ENCODE measurements at places on chromosomes 16 and 17. TPM values are rescaled to one million over a fixed set of nuclear protein-coding genes. Genes with fewer than 3 reads are reported as not detected.

PSMD7 gene
- 91.6 TPM for total RNA-seq

GRCh38 chr16:30728899-30729672 is 19.1 kb upstream of the PHKG2 start:
- DNase-seq: no peak

HEATR9 gene
- 6.4 TPM for total RNA-seq

- DNase-seq: no peak
Observed at GRCh38 chr16:54366943-54367342, 80.4 kb upstream of the IRX3 start.

HOXB7 gene
- 1.7 TPM for total RNA-seq

DNA sequence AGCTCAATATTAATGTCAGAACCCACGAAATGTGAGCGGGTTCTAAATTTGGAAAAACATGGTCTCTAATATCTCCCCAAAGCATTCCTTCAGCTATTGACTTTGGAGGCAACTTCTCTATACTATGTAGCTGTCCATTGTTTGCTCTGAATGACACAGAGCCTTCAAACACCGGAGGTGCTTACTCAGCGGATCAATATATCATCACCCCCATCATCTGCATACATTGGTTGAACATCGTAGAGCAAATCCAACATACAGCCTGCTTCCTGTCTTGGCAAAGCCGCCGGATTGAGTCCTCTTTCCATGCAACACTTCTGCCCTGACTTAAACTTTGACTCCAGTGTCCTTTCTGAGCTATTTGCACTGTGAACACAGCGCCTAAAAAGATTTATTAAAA is 61.3 kb downstream of the C17orf67 start:
- DNase-seq: no peak

GRCh38 chr17:4412933-4413831 is 20.6 kb upstream of the SPNS3 start:
- DNase-seq: peak; percentile 94

DNA sequence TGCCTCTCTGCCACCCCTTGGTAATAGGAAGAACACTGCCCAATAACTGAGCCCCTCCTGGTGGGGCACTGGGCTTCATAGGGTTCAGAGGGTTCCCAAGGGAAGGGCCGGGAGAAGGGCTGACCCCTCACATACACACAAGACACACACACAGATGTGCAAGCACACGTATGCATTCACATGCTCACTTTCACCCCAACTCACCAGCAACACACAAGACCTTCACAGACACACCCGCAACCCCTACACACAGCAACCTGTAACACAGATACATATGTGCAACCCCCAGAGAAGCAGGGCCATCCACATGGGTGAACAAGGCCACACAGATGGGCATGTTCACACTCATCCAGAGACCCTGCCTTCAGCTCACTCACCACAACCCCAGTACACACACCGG is 225.1 kb downstream of the ZNF423 start:
- peak; percentile 11 for DNase-seq

DNA sequence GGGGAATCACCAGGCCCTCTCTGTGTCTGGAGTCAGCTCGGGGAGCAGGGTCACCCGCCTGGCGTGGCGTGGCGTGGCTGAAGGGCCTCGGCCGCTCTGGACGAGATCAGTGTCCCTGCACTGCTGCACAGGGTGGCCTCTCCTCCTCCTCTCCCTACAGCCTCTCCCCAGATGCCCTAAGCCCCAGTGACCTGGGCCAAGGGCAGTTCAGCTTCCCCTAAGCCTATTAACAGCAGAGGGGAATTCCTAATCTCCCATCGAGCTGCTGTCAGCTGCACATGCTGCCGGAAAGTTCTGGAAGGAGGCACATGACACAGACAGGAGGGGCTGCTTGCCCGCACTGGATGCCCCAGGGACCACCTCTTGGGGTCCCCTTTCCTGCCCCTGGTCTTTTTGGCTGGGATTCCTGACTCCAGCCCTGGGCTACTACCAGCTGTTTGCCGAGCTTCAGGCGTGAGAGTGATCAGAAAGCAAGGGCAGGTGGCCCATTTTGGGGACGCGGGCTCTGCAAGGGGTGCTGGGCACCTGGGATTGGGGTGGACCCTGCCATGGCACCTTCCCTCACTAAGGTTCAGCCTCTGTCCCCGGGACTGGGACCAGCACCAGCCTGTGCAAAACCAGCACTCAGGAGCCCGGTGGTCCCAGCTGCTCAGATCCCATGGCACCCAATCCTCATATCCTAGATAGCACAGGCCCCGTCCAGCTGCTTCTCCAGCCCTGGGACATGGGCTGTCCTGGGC is 794 bp downstream of the PDE6G start:
- no peak for DNase-seq

DNA sequence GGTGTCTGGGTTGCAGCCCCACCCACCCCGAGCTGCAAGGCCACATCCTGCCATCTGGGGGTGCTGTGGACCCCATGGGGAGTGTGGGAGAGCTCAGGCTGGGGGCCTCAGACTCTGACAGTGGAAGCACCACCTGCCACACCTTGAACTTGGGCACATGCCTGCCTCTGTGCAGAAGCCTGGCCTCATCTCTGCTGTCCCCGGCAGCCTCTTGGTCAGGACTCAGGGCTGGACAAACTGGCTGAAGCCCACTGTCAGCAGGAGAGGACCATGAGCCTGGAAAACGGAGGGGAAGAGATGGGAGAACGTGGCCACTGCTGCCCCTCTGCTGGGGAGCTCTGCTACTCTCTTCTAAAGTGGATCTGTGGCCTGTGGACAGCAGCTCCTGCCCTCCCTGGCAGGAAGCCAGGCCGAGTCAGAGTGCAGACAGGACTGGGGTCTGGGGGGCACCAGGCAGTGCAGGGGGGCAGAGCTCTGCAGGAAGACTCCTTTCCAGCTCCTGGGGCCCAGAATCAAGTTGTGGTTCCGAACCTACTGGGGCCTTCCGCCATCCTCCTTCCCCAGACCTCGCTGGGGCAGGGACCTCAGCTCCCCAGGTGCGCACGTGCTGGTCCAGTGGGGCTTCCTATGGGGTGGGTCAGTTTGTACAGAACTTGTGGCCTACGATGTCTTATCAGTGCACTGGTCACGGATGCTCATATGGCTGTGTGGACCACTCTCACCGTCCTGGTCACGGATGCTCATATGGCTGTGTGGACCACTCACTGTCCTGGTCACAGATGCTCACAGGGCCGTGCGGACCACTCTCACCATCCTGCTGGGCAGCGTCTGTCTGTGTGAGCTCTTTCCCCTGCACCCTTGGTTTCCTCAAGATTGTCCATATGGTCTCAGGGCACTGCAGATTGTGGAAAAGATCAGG is 207.7 kb downstream of the LAT start:
- no peak for DNase-seq

- no peak for DNase-seq
Observed at GRCh38 chr17:64103391-64104364, 26.3 kb downstream of the ERN1 start.

PYDC1 gene
- not detected for total RNA-seq

GRCh38 chr16:75590920-75591843 is 25.0 kb downstream of the GABARAPL2 start:
- no peak for DNase-seq

FOXN1 gene
- not detected for total RNA-seq

DNA sequence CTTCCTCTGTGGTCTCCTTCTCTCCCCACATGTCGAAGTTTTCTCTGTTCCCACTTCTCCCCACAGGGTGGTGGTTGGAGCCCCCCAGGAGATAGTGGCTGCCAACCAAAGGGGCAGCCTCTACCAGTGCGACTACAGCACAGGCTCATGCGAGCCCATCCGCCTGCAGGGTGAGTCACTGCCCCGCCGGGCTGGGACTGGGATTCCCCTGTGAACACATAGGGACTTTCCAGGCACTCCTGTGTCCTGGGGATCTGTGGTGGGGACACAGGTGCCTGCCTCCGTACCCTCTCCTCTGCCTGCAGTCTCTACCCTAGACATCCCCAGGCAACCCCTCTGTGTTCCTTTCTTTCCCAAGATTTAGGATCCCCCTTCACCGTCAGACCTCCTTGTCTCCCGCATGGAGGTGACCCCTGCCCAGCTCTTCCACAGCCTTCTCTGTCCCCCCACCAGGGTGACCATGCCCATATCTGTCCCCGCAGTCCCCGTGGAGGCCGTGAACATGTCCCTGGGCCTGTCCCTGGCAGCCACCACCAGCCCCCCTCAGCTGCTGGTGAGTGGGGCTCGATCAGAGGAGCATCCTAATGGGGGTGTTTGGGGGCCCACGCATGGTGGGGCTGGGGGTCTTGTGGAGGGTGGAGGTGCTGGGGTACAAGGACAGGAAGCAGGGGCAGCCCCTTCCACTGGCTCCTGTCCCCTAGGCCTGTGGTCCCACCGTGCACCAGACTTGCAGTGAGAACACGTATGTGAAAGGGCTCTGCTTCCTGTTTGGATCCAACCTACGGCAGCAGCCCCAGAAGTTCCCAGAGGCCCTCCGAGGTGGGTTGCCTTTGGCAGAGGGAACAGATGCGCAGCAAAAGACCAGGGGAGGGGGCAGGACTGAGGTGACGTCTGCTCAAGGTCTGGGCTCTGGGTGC is 5.8 kb downstream of the ITGAM start:
- peak; percentile 74 for DNase-seq

DNA sequence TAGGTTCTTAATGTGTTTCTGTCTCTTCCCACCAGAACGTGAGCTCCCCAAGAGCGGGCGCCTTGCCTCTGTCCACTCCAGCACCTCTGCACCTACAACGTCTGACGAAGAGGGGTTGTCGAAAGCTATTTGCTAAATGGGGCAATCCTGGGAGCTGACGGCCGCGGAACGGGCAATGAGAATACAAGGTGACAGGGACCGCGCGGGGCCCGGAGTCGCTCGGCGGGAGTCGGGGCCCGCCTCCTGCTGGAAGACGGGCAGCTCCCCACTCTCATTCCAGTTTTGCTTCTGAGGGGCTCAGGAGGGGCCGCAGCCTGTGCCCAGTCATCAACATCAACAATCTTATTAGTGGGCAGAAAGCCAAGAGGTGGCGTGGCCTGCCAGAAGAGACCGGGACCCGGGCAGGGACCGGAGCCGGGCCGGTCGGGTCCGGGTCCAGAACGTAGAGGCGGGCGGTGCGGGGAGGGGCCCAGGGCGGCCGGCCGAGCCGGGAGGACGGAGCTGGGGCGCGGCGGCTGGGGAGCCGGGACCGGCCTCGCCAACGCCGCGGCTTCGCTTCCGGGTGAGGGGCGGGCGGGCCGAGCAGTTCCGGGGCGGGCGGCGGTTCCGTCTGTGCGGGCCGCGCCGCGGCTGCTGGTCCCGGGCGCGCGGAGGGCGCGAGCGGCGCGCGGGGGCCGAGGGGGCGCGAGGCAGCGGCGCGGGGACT is at the start of gene MOSMO:
Gene MOSMO, plus strand, starts transcription at position 603 of the 706 bp plus-strand sequence. CDS start 191 bp downstream, outside the sequence.
- DNase-seq: peak; percentile 73

DNA sequence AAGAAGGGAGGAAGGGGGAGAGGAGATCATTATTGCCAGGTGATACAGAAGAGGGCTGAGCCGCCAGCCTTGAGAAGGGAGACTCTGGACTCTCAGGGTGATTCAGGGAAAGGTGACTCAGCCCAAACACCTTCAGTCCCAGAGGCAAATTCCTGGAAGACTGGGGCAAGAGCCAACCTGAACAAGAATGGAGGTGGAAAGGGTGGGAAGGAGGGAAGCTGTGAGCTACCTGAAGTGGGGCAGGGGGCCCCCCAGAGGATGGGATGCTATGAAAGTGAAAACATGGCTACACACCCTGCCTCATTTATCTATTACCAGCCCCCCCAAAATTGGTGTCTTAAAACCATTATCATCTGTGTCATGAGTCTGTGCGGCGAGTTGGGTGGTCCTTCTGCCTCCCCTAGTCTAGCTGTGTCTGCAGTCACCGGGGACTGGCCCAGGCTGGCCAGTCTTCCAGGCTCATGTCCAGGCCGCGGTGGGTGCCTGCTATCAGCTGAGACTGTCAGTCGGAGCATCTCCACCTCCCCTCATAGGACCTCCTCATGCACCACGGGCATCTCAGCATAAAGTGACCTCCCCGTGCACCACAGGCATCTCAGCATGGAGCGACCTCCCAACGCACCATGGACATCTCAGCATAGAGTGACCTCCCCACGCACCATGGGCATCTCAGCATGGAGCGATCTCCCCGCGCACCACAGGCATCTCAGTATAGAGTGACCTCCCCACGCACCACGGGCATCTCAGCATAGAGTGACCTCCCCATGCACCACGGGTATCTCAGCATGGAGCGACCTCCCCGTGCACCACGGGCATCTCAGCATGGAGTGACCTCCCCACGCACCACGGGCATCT is 3.2 kb upstream of the SLC47A2 start:
- no peak for DNase-seq

DNA sequence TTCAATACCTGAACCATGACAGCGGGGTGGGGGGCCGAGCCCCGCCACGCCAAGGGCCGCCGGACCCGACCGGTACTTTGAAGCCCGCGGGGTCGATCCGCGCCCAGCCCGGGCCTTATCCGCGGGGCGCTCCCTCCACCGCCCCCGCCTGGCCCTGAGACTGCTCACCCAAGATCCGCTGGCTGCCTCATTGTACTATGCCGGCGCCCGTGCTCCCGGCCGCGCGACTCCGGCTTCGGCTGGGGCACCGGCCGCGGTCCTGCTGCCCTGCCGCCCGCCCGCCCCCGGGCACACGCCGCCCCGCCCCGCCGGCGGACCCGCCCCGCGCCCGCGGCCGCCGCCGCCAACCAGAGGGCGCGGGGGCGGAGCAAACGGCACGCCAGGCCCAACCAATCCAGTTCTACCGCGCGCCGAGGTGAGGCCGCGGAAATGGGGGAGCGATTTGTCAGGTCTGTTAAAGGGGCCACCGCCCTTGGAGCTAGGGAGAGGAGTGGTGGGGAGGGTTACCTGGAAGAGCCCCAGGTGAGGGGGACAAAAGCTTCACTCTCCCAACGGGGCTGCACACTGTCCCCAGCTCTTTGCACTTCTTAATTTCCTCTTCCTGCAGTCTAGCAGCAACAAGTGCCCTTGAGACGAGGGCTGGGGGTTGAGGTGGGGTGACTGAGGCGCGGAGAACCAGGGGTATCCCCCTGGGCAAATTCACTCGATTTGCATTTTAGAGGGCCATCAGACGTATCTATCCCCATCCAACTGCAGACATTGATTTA is at the start of gene TEX2:
Gene TEX2, minus strand, starts transcription at position 261 of the 767 bp plus-strand sequence. CDS start 49,043 bp downstream, outside the sequence.
- DNase-seq: peak; percentile 92

DNA sequence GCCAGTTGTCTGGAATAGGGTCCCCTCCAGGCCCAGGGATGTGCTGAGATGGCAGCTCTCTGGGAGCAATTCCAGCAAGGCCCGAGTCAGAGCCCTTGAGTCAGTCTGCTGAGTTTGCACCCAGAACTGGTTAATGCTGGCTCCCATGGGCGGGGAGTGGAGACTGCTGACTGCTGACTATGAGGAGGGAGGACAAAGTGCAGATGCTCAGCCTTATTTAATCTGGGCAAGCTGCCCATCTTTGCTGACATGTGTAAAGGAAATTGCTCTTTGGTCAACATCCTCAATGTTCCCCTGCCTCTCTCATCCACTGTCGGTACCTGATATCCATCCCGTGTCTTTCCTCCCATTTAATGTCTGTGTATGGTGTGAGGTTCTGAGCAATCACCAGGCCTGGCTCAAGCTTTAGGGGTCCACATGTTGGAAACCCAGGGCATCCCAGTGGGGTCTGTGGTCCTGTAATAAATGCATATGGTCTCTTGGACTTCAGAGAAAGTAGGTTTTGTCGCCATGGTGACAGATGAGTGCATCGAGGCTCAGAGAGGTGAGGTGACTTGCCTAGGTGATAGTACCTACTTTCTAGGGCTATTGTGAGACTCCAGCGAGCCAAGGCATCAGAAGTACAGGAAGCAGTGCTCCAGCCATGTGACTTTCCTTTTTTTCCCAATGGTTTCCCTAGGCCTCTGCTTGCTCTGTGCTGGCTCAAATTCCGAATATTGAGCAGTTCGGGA is 20.0 kb upstream of the RNF135 start:
- DNase-seq: no peak

APOBR gene
- total RNA-seq: 28.0 TPM

HOXB4 gene
- 7.8 TPM for total RNA-seq

GRCh38 chr17:2990396-2990795 is 73.0 kb downstream of the OR1D5 start:
- DNase-seq: no peak

ZNF423 gene
- not detected for total RNA-seq
